GM12892 (cell line): ENCODE measurements at places on chromosomes 6 and 20.

GRCh38 chr6:38501931-38502330, 137.8 kb downstream of the BTBD9 start:
- no peak for DNase-seq

DNA sequence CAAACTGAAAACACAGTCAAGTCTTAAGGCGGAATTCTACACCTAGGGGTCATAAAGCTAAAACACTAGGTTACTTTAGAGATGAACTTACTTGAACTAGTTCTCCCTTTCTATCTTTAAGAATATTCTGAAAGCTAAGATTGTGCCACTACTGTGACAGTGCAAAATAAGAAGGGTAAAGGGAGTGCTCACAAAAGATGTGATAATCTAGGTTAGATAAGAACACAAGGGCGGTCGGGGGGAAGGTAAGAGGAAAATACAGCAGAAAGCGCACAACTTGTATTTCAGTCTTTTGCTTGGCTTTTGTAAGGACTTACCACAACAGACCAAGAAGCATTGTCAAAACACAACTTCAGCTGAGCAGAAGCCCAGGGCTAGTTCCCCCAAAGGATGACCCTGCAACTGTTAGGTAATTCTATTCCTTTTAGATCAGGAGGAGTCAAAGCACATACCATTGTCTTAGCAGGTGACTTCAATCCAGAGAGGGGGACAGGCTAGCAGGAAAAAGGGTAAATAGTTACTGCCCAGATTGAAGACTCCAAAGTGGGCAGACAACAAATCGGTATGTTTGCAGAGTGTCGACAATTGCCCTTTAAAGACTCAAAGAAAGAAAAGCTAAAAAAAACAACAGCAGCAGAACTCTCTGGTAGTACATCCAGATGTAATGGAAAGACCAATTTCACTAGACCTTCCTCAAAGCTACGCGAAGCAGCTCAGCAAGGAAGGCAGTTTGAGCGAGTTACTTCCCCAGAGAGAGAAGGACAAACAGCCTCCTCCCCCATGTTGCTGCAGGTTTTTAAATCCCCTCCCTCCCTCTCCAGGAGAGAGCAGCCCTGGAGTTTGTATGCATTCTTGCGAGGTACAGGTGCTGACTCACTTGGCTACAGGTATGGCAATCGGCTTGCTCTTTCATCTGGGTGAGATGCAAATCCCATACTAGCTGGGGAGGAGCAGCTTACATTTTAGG, 59.0 kb downstream of the RIPOR2 start:
- no peak for DNase-seq

- DNase-seq: no peak
Observed at GRCh38 chr20:46507760-46508407, 5.5 kb downstream of the ZNF334 start.

DNA sequence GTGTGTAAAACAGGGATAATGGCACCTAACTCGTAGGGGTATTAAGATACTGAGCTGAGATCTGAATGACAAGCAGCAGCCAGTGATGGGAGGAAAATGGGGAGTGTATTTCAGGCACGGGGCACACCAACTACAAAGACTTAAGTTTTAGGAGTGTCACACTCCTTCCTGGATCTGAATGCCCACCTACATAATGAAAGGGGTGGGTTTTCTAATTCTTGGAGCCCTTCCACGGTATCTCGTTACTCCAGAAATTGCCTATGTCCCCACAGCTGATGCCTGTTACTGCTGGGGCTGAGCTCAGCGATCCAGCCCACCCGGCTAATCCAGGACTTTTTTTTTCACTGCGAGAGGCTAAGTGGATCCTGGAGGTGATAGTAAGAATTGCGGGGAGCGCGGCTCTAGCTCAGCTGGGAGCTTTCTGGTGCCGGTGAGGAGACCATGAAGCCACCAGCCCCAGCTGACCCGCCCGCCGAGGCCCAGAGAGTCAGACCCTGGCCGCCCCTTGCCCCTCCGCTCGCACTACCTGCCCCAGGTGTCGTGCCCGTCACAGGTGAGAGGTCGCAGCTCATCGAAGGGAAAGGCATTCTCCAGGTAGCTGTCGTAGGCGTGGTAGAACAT, 727 bp downstream of the EDEM2 start:
- DNase-seq: no peak

DNA sequence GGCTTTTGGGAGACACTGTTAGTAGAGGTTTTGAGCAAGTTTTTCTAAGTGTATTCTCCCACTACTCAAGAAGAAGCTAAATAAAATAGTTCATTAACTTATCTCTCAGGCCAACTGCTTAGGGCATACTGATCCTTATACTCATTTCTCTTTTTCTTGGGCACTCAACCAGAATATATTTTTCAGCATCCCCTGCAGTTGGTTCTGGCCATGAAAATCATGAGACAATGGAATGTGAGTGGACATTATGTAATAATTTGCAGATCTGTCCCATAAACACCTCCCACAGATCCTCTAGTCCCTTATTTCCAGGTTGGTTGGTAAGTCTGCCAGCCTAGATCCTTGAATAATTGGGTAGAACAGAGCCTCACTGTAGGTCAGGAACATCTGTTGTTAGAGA, 136.7 kb downstream of the AIG1 start:
- DNase-seq: no peak

- no peak for DNase-seq
Observed at GRCh38 chr20:3248167-3248992, 9.4 kb upstream of the SLC4A11 start.

- DNase-seq: no peak
Observed at GRCh38 chr6:84065693-84066290, 32.2 kb downstream of the MRAP2 start.

- DNase-seq: no peak
Observed at GRCh38 chr20:54549658-54550326, 74.4 kb downstream of the DOK5 start.

DNA sequence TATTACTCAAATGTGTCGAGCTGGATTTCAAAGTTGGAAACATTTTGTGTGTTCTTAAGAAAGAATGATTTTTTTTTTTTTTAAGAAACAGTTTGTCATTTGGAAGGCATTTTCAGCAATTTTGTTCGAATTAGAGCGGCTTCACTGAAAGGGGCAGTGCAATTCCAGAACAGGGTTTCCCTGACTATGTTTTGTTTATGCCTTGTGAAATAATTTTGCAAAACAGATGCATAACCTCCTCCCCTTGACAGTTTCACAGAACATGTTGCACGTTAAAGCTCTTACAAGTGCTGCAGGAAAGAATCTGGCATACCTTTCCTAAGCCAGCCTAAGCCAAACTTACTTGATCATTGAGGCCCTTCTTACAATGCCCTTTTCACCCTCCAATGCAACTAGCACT, 216.0 kb upstream of the SSTR4 start:
- DNase-seq: no peak

- DNase-seq: no peak
Observed at GRCh38 chr20:62998449-62998848, 8.3 kb downstream of the BHLHE23 start.

GRCh38 chr6:138948004-138948403, 40.0 kb downstream of the REPS1 start:
- DNase-seq: no peak

- no peak for DNase-seq
Observed at GRCh38 chr6:54288474-54288873, 19.8 kb upstream of the TINAG start.

DNA sequence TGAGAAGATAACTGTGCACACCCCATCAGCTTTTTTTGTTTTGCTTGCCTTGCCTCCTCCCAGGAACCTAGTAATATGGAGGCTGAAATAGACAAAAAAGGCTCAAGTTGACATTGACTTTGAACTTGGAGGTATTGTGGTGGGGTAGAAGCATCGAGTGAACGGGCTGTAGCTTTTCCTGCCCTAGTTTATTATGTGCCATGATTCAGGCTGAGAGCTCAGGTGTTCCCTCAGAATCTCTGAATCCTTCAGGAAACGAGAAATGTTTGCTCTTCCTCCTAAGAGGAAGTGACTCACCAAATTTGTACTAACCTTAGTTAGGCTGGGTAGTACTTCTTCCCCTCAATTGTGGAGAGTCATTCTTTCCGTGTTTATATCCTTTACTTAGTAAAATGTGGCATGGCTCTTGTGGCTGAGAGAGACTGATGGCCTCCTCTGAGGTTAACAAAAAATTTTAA, 98.8 kb downstream of the SASH1 start:
- DNase-seq: no peak
